ENCODE measurements at places on chromosomes 1 and 21.
A peak's percentile ranks its signal among the peaks of the same experiment; 100 is the strongest.

- DNase-seq = no peak
Observed at GRCh38 chr1:246147524-246148461, 359.3 kb downstream of the SMYD3 start.

GRCh38 chr1:103373991-103374390 lies 151.5 kb upstream of the RNPC3 start:
- DNase-seq = no peak

GRCh38 chr1:167666416-167666815 lies 36.4 kb downstream of the RCSD1 start:
- DNase-seq = no peak

DNA sequence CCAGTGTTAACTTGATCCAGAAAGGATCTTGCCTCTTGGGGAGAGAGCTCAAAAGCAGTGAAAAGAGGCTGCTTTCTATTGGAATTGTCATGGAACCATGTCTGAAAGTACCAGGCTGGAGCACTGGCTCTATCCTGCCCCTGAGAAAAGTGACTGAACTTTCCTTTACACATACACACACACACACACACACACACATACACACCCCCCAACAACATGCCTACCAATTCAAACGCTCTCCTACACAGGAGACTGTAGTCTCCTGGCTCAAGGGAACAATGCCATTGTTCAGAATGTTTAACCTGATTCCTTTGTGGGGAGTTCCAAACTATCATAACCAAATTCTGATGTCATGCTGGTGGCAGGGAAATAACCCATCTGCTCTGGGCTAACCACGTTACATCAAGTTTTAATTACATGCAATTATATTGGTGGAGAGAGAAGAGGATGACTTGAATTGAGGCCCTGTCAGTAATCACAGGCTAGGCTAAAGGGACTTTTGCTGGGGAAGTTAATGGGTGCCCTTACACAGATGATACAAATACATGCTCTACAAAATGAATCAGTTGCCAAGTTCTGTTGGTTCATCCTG lies 52.3 kb upstream of the DUSP10 start:
- DNase-seq = no peak

DNA sequence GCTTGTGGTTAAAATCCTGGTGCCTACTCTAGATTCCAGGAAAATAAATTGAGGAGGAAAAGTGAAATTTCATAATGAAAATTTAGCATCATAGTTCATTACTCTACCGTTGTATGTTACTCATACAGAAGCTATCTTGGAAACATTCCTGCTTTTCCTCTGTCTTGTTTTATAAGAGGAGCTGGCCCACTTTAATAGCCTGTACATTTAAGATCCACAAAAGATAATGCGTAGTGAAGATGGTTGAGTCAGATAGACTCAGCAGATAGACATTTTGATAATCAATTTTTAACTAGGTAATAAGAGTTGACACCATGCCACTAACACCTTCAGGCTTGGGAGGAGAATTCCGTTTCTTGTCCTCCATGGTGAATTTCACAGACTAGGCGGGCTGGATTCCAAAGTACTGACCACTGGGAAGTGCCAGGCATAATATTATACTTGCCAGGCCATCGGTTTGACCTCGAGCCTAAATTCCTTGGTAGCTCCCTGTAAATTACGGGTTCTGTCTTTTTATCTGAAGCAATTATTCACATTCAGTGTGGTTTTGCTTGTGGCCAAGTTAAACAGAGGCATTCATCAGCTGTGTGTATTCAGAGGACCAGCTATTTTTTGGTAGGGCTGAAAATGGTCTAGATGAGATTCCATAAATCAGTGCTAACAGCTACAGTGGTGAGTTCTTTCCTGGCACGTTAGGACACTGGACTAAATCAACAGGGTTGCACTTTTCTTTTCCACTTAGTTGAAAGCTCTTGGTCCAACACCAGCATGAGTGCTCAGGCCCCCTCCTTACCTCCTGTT lies 111.9 kb upstream of the KAZN start:
- peak; percentile 97 for DNase-seq

- no peak for DNase-seq
Observed at GRCh38 chr1:92992054-92992453, 30.8 kb upstream of the DIPK1A start.

DNA sequence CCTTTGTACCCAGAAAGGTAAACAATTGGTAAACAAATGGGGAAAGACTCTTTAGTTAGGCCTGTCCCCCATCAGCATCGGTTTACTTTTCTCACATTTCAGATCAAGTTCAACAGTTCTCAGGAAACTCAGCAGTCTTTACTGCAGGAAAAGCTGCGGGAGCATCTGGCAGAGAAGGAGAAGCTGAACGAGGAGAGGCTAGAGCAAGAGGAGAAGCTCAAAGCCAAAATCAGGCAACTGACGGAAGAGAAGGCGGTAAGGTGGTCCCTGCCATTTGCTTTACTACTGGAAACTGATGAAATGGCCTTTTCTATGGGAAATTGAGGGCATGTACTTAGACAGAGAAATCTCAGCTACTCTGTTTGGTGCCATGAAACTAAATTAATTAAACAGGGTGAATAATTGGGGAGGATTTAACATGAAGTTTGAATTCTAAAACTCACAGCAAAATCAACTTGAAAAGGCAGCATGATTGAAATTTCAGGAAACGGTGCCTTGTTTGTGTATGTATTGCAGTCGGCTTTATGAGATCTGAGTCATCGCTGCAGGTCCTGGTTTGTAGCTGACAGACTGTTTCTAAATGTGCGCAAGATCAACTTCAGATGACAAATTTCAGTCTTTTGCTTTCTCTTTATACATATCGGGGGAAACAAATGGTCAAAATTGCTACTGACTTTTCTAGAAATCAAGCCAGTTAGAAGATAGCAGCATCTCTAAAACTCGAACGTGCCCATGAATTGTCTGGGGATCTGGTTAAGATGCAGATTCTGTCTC lies 67.9 kb upstream of the EFHD2 start:
- no peak for DNase-seq
